ENCODE measurements at places on chromosomes 4 and X. TPM values are rescaled to one million over a fixed set of nuclear protein-coding genes. Genes with fewer than 3 reads are reported as not detected.

- no peak for DNase-seq
Observed at GRCh38 chr4:158649111-158649680, 22.5 kb downstream of the C4orf46 start.

DNA sequence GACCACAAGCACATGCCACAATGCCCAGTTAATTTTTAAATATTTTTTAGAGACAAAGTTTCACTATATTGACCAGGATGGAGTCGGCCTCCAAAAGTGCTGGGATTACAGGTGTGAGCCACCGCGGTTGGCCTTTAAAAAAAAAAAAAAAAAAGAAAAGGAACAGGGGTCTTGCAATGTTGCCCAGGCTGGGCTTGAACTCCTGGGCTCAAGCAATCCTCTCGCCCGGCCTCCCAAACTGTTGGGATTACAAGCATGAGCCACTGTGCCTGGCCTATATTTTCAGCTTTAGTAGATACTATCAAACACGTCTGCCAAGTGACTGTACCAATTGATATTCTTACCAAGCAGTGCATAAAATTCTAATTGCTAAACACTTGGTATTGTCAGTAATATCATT is 8.8 kb downstream of the UGDH start:
- DNase-seq: no peak

DNA sequence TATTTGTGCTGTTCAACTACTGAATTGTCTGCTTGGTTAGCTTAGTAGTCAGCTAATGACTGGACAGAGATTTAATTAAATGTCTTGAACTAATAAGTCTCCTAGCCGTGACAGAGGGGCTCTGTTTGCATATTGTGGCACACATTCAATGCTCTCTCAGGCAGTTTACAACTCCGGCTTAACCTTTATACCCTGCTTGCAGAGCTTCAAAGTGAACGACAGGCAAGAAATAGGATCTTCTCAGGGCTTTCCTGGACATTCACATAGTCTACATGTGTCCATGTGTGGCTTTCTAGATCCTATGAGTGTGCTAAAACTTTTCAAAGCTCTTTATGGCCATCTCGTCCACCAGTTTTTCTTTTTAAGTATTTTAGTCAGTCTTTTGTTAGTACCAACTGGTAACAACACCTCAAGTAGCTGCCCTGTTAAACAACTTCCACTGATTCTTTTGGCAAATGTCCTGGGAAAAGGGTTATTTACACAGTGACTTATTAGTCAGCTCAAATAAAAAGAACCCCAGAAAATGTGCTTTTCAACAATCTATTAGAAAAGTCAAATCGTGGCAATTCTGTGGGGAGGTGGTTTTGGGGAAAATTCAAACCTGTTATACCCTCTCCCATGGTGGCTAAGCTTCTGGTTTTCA is 28.6 kb downstream of the OR13H1 start:
- DNase-seq: no peak

GRCh38 chr4:99135541-99136162 is 8.4 kb downstream of the ADH4 start:
- no peak for DNase-seq

DNA sequence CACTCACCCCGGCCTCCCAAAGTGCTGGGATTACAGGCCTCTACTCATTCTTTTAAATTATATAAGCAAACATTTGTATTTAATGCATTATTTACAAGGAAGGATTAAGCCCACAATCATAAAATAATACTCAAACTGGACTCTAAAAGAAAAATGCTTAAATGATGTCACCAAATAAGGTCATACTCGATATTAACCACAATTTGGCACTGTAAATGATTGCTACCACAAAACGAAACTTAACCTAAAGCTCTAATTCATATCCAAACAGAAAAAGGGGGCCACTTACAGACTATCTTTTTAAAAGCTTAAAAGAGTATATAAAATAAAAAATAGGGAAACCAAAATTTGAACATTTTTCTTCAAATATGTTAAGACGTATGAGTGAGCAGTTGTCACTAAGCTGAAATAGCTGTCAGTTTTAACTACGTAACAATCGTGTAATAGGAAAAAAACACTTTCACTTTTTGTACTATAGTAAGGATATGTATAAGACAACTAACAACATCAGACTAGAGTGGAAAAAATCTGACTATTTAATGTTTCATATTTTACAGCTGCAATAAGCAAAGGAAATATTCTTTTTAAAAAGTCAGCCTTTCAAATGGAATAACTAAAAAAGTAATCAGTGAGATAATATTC is 108.2 kb upstream of the GPR34 start:
- DNase-seq: no peak

DNA sequence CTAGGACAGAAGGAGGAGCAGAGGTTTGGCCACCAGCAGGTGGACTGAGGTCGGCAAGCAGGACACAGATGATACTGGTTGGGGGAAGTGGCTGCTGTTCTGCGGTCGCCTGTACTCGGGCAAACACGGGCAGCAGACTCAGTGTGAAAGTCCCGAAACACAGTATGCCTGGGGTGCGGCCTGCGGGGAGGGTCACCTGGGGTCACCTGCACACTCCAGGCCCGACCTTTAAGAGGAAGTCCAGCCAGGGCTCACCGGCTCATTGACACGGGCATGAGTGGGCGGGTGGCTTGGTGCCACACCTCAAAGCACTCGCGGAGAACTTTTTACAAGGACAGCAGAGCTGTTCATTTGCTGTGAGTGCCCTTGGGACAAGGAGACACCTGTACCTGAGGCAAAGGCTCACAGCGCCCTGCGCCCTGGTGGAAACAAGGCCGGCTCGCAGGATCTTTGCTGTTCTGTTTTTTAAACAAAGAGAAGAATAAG is 71.5 kb upstream of the MXD4 start:
- DNase-seq: no peak

DNA sequence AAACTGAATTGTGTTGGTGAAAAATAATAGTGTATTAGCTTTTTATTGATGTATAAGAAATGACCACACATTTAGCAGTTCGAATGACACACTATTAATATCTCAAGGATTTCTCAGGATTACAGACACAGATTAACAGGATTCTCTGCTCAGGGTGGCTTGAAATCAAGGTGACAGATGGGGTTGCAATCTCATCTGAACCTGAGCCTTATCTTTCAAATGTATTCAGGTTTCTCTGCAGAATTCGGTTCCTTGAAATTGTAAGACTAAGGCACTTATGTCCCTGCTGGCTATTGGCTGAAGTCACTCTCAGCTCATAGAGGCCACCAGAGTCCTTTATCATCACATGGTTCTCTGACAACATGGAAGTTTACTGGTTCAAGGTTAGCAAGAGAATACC is 1780.1 kb downstream of the ARAP2 start:
- no peak for DNase-seq

- DNase-seq: no peak
Observed at GRCh38 chr4:124282301-124282898, 430.1 kb downstream of the ANKRD50 start.

DNA sequence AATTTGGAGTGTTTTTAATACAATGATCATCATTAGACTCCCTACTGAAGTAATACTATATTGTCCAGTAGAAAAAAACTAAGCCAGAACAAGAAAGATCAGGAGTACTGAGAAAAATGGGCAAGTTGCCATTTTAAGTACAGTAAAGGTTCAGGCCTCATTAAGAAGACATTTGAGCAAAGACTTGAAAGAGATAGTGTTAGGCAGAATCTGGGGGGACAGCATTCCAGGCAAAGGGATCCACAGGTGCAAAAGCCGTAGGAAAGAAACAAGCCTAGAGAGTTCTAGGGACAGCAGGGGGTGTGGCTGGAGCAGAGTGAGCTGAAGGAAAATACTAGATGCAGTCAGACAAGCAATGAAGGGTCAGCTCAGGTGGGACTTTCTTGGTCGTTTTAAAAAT is 58.1 kb upstream of the INTU start:
- no peak for DNase-seq

DNA sequence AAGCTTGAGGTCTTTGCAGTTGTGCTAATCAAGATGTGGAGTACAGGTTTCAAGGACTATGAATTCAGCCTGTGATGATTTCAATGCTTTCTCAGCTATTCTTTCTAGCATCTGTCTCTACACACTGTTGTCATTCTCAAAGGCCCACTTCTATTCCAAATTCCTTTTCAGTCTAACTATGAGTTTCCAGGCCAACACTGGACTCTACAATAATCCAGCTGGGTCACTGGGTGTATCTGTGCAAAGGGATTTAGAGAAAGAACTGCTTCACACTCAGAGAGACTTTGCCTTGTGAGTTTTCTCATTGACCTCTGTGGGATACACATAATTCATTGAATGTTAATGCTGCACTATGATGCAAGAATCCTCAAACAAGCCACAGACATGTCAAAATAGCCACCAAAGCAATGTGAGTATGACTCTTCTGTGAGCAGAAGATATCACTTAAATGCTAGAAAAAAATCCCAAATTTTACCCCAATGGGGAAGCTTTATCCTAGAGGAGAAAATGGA is 171.8 kb upstream of the CLNK start:
- DNase-seq: no peak

DNA sequence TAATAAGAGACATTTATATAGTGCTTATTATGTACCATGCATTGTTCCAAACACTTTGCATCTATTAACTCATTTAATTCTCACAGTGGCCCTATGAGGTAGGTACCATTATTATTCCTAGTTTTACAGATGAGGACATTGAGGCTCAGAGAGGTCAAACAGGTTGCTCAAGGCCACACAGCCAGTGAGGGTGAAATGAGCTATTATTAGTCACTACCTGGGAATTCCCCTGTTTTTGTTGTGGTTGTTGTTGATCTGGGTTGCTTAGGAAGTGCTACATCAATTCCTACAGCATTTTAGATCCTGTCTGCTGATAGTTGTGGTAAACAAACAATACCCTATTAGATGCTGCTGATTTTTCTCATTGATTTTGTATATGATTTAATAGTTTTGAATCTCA is 41.2 kb downstream of the APLN start:
- DNase-seq: no peak

- DNase-seq: peak; percentile 33
Observed at GRCh38 chr4:2082118-2082517, 23.0 kb downstream of the NAT8L start.

DNA sequence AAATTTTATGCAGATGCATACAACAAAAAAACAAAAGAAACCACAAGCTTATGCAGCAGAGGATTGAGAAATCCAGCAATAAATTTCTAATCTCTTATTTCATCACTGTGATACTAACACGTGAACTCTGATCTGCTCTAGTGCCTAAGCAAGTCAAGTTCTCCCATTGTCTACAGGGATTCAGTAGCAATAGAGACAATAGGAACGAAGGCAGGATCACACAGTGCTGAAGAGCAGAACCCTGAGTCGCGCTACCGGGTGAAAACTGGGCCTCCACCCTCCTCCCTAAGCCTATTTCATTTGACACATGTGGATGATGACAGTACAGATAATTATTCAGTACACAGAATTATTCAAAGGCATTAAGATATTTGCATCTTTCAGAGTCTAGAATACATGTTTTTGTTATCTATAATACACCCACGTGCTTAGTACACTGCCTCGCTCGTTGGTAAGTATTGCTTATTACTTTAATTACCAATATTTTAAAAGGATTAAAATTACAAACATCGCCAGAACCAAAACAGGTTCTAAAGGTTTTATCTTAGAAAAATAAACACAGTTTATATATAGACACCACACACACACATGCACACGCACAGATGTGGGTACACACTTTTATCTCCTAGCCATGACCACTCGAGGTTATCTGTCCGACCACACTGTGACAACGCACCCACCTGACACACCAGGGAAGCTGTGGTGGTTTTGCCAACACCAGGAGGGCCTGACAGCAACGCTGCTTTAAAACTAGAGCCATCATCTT is 60.1 kb downstream of the RFC1 start:
- no peak for DNase-seq

- peak; percentile 70 for DNase-seq
Observed at GRCh38 chr4:89681219-89681618, 155.7 kb downstream of the SNCA start.

- DNase-seq: no peak
Observed at GRCh38 chr4:185016101-185016940, 2.0 kb upstream of the HELT start.

GRCh38 chr4:1717129-1718094 is 3.7 kb downstream of the TMEM129 start:
- no peak for DNase-seq

DNA sequence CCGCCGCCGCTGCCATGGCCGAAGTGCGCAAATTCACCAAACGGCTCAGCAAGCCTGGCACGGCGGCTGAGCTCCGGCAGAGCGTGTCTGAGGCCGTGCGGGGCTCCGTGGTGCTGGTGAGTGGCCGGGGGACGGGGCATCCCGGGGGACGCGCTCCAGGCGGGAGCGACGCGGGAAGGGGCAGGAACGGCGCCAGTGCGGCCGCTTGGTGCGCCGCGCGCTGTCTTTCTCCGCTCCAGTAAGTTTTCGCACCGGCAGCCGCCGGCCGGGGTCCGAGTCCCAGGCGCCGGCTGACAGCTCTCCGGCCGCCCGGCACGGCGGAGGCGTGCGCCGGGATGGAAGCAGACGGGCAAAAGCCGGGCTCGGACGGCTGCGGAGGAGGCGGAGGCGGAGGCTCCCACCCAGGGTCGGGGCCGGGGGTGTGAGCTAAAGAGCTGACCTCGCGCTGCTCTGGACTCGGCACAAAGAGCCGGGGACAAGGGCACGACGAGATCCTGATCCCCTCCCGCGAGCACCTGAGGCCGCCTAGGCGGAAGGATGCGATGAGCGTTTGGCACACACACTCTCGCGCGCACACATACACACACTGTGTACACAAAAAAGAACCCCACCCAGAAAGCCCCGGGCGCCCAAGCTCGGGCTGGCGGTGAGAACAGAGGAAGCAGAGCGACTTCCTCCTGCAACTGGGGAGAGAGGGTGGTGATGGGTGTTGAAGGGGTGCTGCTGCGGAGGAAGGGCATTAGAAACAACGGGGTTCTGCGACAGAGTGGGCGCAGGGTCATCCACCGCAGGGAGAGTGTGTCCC is 545 bp downstream of the DOCK11 start:
- DNase-seq: no peak

VEGFD gene
- 0.19 TPM for total RNA-seq

TAF7L gene
- not detected for total RNA-seq

PAGE1 gene
- not detected for total RNA-seq
